Stimulated activated CD8-positive, alpha-beta memory T cell treated with anti-CD3 and anti-CD28 coated beads, Interleukin-7, amount 100 ng/mL, for 1 hour (primary cell): ENCODE measurements at places on chromosomes 16 and 17.

DNA sequence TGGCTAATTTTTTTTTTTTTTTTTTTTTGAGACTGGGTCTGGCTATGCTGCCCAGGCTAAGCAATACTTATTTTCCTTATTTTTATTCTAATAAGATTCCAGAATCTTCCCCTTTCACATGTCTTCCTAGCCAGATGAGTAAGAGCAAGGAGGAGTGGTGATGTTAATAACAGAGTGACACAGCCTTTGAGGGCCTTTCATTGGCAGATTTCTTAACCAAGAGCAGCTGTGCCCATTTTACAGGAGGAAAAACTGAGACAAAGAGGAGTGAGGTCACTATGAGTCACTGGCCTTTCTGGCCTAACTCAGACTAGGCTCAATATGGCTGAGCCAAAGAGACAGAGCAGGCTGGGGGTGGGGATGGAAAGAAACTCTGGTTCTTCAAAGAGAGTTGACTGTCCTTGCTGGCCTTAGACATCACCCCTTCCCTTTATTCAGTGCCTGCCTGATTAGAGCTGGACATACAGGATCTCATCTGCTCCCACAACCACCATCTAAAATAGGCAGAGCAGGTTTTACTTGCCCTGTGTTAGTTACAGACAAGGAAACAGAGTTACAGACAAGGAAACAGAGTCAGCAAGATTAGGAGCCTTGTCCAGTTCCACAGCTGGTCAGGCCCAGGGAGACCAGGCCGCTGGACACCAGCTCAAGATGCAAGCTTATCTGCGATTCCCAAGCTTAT lies 50.0 kb upstream of the TOB1 start:
- no peak for DNase-seq

DNA sequence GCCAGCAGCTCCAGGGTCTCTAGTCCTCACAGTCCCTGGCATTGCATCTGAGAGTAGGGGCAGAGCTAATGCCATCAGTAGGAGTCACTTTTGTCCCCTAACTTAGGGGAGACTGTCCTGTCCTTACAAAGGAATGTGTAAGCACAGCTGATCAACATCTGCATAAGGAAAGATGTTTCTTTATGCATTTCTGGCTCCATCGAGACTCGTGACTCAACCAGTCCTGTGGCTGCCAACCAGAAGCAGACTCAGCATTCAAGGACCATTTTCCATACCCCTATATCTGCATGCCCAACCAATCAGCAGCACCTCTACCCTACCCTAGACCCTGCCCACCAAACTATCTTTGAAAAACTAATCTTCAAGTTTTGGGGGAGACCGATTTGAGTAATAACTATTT lies 8.2 kb upstream of the MPP2 start:
- no peak for DNase-seq

DNA sequence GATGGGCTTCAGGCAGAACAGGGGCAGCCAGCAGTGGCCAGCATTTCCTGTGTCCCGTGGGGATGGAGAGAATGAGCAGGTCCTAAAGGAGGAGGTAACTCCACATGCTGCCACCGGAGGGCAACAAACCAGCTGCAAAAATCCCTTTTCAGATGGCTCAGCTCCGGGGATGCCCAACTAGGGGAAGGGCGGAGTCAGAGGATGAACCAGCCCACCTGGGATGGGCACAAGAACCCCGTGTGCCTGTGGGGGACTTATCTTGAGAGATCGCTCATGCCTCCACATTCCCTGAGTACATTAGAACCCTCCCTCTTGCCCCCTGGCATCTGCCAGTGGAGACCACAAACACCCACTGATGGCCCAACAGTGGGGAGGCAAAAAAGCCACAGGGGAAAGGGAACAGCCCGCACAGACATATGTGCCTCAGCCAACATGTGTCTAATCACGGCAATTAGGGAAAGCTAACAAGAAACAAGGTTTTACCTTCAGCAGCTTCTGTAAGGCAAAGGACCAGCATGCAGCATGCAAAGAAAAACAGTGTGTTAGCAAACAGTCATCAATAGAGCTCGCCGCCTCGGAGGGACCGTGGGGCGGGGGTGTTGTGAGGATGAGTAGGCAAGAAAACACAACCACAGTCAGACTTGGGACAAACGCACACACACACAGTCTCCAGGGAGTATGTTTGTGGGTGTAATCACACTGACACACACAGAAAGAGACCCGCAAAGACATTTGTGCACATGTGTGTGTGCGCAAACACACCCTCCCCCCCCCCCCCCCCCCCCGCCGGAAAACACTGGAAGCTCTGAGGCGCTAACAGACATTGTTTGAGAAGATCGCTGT lies 64.0 kb downstream of the MYO18A start:
- no peak for DNase-seq

- DNase-seq, result no peak
These were observed 80.3 kb upstream of the LHX1 start for GRCh38 chr17:36856903-36857381.

DNA sequence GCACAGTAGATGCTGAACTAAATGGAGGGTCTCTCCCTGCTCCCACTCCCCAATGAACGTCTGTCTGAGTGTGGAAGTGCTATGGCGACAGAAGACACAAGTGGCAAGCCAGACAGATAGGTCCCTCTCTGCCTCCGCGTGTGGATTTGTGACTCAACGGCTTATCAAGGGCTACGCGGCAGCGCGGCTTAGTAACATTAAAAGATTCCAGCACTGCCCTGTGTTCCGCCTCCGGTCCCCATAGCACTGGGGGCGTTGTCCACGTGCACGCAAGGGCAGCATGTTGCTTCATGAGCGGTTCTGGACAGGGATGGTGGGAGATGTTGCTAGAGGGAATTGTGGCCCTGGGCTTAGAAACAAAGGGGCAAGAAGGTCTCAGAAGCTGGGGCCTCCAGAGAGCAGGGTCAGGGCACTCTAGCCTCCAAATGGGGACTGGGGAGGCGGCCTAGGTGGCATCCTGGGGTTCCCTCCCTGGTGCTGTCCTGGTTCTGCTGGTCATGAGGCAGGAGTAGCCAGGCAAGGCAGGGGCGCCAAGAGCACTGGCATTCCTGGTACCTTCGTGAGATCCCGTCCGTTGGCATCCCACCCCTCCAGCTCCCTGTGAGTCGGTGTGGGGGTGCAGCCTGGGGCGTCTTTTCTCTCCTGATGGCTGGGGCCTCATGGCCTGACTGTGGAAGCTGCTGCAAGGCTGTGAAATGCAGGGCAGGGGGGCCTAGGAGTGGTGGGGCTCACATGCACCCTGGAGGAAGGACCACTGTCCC lies 9.1 kb downstream of the CRHR1 start:
- DNase-seq, result no peak

GRCh38 chr16:11833951-11834695 lies 17.2 kb downstream of the RSL1D1 start:
- DNase-seq, result no peak

- no peak for DNase-seq
These were observed 185.1 kb downstream of the RPTOR start for GRCh38 chr17:80729761-80730160.

- no peak for DNase-seq
These were observed 17.4 kb upstream of the MYO15B start for GRCh38 chr17:75570034-75570676.

DNA sequence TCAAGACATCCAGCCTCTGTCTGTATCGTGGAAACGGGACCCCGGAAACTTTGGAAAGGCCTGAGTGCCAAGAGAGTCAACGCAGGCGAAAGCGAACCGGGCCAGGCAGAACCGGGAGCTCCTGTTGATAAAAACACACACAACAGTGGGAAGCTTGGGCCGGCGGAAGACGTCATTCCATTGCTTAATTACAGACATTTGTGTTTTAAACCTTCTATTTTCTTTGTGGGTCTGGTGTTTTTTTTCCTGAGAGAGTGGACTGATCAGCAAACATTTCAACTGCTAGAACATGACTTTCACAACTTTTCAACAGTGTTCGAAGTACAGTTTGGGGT lies 878 bp upstream of the RNF157 start:
- DNase-seq, result no peak

DNA sequence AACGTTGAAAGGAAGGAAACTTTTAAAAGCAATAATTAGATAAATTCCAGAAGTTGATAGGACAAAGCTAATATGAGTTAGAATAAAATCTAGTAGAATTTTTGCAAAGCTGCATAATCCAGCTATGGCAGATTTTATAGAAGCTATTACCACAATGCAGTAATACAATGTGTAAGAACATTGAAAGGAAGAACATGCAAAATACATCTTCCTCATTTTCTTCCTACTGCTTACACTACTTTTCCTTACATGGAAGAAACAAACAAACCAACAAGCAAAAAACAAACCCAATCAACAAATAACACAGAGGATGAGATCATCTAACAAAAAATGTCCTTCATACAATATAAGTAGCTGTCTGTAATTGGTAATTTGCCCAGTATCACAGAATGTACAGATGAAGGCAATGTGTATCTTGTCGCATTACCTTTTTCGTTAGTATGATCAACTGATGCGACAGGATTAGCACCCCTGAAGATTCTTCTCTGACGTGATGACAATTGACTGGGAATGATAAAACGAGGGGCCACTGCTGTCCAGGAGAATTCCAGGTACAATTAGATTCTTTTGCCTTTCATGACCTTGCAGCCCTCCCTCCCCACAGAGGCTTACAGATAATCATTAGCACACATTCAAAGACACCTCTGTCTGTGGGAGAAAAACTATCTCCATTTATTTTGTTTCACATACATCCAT lies 21.2 kb upstream of the LRRC37A start:
- DNase-seq, result no peak

- no peak for DNase-seq
These were observed 81.4 kb upstream of the FOXF1 start for GRCh38 chr16:86428729-86429517.

DNA sequence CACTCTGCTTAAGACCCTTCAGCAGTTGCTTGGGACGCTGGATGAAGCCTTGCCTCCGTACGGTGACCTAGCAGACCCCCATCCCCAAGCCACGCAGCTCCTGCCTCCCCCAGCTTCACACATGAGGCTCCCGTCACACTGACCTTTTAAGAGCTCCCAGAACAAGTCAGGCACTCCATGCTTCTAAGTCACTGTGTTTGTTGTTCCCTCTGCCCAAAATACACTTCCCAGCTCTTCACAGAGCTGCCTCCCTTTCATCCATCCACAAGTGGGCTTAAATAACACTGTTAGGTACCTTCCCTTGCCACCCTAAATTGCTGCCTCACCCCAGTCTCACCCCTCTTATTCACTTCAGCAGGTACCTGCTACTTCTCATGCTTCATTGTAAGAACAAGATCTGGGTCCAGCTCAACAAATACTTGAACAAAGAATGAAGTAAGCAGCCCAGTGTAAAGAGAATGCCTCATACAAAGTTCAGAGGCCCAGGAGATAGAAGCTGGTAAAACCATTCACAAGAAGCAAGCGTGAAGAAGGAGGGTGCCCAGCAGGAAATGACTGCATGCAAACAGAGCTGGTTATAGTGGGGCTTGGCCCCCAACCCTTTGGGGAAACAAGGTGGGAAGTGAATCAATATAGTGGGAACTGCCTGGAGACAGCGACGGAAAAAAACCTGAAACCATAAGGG lies 5.8 kb downstream of the ZC3H7A start:
- DNase-seq, result no peak

DNA sequence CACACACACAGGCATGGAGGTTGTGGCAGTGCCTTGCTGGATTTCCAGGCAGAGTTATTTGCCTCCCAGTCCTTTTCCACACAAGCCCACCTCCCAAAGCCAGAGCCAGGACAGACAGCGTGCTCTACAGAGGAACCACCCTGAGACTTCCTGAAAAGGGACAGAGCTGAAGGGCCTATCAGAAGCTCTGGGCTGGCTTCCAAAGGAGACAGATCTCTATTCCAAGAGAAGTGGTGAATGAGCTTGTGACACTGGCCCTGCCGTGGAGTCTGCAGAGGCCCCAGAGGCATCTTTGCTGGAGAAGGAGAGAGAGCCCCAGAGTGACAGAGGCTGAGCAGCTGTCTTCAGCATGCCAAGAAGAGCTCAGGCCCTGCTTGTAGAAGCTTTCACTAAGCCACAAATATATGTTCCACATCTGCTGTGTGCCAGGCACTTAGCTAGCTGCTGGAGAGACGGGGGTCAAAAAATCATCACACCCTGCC lies 8.3 kb upstream of the LPCAT2 start:
- no peak for DNase-seq

DNA sequence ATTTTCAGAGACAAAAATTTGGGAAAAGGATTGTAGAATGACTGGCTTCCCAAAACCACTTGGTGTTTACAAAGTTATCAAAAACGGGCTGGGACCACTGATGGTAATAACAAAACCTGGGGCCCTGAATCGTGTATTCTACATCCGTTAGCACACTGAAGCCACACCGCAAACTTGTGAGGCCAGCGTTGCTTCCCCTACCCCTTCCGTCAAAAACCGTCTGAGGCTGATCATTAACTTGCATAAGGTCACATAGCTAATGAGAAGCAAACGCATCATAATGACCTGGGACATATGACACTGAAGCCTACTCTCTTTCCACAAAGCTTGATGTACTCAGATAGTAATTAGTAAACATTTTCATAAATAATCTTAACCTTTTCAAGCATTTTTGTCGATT lies 704.3 kb downstream of the MAF start:
- DNase-seq, result no peak

DNA sequence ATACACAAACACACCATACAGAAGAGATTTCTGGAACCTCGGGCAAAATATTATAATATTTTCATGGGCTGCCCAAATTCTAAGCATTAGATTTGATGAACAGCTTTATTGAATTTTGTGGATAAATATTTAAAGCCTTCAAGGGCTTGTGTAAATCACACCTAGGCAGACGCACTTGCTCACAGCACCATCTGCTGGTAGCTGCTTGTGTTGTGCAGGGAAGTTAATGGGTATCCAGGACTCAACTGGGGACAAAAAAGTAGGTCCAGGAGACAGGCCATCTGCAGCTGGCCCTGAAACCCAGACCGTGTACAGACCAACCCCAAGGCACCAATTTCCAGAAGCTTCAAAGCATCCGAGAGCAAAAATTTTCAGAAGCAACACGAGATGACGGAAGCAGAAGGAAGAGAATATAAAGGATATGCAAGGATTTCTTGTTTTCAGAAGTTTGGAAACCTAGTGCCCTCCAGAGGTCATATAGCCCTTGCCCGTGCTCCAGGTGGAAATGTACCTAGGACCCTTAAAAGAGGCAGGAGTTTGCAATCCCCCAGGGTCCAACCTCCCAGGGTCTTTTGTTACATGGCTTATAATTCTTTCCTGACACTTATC lies 140.0 kb downstream of the CHD9NB start:
- DNase-seq, result no peak
